Hematopoietic multipotent progenitor cell treated with erythropoietin and hydrocortisone succinate and interleukin-3 and kit ligand, for 8 days (in vitro differentiated cells): ENCODE measurements at places on chromosomes 5 and 9.

DNA sequence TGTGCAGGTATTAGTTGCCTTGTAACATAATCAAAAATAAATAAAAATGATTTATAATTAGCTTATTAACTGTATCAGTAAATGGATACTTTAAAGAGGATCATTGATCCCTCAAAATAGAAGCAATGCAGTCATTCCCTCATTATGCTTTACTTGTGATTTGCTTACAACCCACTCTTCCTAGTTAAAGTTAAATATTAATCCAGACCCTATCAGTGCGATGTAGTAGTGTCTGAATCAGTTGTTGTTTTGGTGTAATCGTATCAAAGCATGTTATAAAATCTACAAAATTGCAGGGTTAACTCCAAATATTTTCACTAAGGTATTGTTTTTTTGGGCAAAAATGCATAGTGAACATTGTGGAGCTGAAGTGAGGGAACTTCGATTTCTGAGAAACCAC, 17.6 kb downstream of the TENT4A start:
- no peak for DNase-seq

DNA sequence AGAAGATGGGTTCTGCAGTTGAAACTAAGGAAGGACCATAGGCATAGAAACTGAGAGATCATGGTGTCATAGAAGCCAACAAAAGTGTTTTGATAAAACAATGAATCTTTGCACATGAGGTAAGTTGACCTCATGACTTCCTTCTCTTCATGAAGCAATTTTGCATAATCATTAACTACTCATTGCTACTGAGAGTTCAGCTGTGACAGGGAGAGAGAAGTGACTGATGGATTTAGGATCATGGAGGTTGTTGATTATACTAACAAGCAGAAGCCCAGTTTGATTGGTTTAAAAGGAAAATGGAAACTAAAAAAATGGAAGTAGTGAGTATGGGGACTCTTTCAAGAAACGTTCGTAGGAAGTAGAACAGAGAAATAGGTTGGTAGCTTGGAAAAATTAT, 51.2 kb downstream of the PARP8 start:
- no peak for DNase-seq

DNA sequence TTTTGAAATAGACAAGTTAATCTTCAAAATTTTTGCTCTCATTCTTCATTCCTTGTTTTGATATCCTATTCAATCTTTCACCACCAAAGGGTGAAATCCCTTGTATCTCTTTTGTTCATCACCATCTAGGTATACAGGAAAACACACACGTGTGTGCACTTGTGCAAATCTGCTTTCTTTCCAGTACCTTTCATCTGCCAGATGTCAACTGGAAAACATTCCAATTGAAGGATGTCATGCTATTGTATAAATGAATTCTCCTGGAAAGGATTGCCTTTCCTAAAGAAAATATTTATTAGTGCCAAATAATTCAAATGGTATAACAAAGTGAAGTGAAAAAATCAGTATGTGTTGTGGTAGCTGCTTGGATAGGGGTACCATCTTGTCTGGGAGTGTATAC, 123.7 kb downstream of the RANBP17 start:
- DNase-seq, result no peak

DNA sequence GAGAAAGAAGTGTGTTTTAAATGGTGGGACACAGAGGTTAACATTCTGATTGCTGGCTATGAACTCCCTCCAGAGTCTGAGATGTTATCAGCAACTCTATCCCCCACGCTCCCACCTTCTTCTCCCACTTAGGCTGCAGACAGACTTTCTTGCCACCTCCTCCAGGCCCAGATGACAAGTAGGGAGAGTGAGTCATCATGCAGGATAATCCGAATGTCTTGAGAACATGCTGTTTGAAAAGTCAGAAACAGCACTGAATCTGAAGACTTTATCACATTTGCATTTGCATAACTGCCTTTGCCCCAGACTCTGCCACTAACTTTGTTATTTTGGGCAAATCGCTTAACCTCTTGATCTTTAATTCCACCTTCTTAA, 139.8 kb downstream of the ESM1 start:
- DNase-seq, result no peak

DNA sequence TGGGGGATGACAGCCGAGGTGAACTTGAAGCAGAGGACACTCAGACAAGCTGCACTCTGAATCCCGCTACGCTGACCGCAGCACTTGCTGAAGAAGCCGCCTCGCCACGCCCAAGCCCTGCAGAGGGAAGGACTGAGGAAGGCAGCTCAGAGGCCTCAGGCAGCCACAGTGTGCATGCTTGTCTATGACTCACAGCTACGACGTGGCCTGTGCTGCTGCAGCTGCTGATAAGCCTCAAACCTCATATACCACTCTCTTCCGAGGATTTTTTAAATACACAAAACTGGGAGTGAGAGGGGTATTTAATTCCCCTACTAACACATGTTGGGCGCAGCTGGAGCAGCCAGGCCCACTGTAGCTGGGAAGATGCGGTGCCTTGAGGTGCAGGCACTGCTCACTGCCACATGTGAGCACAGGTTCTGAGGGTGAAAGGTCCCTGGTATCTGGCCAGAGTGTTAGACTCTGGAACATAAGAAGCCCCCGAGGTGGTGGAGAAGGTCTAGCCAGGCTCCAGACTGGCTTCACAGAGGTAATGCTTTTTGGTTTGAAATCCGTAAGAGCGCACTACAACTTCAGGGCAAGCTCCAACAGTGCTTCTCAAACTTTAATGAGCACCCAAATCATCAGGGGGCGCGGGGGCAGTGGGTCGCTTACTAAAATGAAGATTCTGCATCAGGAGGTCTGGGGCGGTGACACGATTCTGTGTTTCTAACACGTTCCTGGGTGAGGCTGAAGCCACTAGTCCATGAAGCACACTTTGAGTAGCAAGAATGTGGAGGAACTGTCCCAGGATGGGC, 196.8 kb downstream of the AUH start:
- peak; percentile 93 for DNase-seq

- DNase-seq, result no peak
Observed at GRCh38 chr5:35454011-35454525, 163.6 kb upstream of the SPEF2 start.

GRCh38 chr5:121053055-121053985, 589.2 kb downstream of the PRR16 start:
- no peak for DNase-seq

DNA sequence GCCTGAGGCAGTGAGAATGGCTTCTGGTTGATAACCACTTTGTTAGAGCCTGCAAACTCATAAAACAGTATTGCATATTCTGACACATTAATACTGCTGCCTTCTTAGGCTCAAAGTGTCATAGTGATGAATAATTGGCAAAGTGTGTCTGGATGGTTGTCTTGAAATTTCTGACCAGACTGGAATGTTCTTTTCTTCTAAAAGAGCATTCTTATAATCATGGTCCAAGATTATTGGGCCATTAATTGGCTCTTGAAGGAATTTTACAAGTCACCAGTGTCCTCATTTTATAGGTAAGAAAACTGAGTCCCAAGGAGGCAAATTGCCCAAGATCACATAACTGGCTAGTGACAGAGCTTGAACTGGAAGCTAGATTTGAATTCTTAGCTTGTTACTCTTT, 111.7 kb downstream of the PCSK1 start:
- no peak for DNase-seq

DNA sequence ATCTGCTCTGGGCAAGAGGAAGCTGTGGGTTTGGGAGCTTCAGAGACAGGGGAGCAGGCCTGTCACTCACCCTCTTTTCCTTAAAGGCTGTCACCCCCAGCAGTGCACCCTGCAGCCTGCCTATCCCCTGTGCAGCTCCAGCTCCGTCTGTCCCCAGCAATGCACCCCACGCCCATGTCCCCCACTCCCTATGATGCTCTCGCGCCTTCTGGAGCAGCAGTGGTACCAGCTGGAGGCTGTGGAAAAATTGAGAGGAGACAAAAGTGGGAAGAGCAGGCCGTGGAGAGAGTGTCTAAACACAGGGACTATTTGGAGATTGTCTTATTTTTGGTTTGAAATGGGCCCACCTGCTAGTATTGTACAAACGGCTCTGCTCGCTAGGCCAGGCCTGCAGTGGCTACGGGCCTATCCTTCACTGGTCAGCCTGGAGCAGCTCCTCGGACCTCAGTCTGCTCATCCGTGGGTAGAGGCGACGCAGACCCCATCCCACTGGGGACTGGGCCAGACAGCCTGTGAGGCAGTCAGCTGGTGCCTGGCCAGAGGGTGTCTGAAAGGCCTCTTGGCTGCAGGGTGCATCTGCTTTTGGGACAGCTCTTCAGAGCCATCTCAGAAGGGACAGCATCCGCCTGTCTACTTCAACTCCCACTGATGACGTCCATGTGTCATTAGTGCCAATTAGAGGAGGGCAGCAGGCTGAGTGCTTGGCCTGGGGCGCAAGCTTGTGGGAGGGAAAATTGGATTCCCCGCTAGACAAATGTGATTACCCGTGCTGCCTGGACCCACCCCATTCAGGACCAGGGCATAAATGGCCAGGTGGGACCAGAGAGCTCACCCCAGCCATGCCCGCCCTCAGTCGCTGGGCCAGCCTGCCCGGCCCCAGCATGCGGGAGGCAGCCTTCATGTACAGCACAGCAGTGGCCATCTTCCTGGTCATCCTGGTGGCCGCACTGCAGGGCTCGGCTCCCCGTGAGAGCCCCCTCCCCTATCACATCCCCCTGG, at the start of gene DBH:
Gene DBH (plus strand): TSS at position 831 of the 999 bp plus-strand sequence. CDS start 9 bp downstream, at position 840.
- DNase-seq, result no peak

- DNase-seq, result no peak
Observed at GRCh38 chr9:28961623-28962022, 1388.3 kb upstream of the C9orf72 start.

DNA sequence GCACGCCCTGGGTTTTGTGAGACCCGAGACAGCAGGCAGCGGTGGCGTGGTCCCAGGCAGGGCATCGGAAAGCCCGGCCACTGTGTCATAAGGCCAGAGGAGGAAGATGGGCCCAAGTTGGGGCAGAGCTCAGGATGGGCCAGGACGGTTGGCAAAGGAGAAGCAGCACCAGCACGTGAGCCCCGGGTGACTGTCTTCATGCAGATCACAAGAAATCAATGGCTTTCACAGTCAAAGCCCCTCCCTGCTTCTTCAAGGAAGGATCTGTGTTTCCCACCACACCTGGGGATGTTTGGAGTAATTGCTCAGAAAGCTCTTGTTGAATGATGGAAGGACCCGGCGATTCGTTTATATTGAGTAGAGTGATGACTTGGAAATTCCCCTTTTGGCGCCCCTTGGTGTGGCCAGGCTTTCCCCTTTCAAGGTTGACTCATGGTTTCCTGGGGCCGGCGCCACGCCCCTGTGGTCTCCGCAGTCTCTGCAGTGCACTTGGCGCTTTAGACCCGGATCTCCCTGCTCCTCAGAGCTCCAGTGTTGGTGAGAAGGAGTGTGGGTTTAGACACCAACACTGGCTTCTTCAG, 52.1 kb downstream of the IL31RA start:
- DNase-seq, result no peak

- no peak for DNase-seq
Observed at GRCh38 chr9:9914174-9914573, 698.6 kb downstream of the PTPRD start.

DNA sequence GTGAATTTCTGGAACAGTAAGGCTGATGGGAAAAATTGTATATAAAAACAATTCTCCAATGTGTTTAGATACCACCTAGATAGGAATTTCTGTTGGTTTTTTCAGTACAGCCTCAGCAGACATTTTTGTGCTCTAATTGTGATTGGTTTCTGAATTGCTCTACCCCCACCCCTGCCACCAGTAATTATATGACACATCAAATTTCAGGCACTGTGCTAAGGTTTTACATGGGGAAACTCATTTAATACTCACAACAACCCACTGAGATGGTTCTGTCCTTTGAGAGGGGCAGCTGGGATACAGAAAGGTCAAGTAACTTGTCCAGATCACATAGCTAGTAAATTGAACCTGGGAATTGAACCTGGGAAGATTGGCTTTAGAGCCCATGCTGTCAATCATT, 288.0 kb downstream of the ARHGEF28 start:
- no peak for DNase-seq

DNA sequence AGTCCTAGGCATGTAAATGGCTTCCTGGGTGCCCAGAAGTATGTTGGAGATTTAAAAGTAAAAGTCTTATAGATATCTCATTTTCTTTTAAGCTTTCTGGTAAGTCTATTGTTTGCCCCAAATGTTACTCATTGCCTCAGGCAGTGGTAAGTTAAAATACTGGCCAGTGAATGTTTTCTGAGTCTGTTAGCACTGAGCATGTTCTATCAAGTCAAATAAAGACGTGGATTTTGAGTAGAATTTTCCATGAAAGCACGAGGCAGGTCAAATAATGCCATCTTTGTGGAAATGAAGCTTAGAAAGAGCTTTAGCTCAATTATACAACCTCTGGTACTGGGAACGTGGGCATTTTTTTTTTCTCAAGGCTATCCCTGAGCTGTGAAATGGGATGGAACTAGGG, 651.3 kb upstream of the ACO1 start:
- DNase-seq, result no peak

GRCh38 chr5:103461243-103461642, 101.3 kb downstream of the NUDT12 start:
- no peak for DNase-seq
